ENCODE measurements at places on chromosomes 11 and 22. TPM values are rescaled to one million over a fixed set of nuclear protein-coding genes. Genes with fewer than 3 reads are reported as not detected.

TPH1 gene
- total RNA-seq: 0.24 TPM

DNA sequence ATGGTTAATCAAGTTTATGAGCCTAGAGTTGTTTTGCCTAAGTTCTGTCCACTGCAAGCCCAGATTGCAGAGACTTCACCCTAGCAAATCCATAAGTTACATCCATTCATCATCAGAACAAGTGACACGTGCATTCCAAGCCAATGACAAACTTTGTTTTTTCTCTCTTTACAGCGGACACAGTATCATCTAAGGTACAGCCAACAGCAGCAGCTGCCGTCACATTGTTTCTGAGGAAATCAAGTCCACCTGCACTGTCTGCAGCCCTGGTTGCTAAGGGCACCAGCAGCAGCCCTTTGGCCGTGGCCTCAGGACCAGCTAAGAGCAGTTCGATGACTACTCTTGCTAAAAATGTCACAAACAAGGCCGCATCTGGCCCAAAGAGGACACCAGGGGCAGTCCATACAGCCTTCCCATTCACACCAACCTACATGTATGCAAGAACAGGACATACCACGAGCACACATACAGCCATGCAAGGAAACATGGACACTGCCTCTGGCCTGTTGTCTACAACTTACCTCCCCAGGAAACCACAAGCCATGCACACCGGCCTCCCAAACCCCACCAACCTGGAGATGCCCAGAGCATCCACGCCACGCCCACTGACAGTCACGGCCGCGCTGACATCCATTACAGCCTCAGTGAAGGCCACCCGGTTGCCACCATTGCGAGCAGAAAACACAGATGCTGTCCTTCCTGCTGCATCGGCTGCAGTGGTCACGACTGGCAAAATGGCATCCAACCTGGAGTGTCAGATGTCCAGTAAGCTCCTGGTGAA, 155.8 kb downstream of the C11orf91 start:
- ATAC-seq: no peak

GGT5 gene
- total RNA-seq: not detected

- no peak for ATAC-seq
These were observed 111.9 kb downstream of the MRTFA start for GRCh38 chr22:40524392-40525249.

PIM3 gene
- 235 TPM for total RNA-seq

DNA sequence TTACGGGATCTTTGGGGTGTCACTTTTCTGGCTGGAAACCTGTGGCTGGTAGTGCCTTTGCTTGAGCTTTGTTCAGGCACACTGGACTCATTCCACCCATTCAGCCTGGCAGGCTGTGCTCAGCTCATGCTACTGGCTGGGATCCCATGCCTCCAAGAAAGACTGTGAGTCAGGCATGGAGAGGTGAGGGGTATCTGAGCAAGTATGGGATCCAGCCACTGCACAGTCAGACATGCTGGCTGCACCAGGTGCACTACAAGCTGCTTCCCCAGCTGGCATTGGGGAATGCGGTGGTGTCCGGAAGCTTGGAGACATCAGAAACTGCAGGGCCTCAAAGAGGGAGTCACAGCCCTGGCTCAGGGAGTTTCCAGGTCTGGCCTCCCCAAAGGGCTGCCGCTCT, 12.0 kb upstream of the MED17 start:
- ATAC-seq: no peak

DNA sequence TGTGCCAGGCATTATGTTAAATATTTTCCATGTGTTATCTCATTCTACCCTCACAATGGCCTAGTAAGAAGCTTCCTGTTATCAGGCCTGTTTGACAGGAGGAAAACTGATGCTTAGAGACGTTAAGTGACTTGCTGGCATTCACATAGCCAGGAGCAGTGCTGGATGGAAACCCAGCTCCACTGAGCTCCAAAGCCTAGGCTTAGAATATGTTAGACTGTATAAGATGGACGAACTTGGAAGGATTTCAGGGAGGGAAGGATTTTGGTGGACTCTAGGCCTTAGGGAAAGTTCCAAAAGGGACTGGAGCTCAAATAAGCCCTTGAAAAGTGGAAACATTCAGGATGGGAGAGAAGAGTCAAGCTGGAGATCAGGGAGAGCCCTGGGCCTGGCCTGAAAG, 2.1 kb downstream of the CD44 start:
- no peak for ATAC-seq

GRCh38 chr11:35798423-35798822, 135.8 kb downstream of the TRIM44 start:
- ATAC-seq: no peak

OR51E2 gene
- not detected for total RNA-seq

- ATAC-seq: no peak
These were observed 11.6 kb downstream of the MYRF start for GRCh38 chr11:61763930-61764605.

ARHGAP20 gene
- not detected for total RNA-seq

GRCh38 chr22:44430716-44431115, 67.3 kb downstream of the RTL6 start:
- ATAC-seq: no peak

GRCh38 chr11:123166071-123166559, 28.9 kb downstream of the CLMP start:
- ATAC-seq: no peak

- ATAC-seq: no peak
These were observed 33.5 kb upstream of the OR10W1 start for GRCh38 chr11:58301576-58301975.

- ATAC-seq: no peak
These were observed 7.4 kb upstream of the SLC22A12 start for GRCh38 chr11:64583296-64584262.

- ATAC-seq: no peak
These were observed 98.7 kb downstream of the NAV2 start for GRCh38 chr11:19811380-19811779.

DNA sequence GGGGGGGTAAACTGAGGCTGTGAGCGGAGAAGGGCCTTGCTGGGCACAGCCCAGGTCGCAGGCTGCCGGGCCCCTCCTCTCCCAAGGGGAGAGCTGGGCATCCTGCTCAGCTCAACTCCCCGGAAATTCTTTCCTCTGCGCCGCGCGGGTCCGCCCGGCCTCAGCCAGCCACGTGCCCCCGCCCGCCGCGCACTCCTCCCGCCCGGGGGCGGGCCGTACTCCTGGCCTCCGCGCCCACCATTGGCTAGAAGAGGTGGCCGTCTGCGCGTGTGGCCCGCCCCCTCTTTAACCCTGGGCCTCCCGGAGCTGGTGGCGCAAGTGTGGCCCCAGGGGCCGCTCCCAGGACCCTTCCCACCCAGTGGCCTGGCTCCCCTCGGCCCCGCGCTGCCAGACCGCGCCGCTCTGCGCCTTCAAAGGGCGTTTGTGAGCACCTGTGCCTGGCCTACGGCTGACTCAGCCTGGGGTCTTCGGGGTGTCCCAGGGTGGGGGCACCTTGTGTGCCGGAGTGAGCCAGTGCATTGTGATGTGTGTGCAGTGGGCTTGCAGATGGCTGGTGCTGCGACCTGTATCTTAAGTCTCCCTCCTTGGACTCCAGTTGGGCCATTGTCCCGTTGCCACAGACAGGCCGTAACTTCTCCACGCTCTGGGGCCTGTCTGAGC, 2.0 kb downstream of the MRGPRF start:
- ATAC-seq: peak; percentile 80

GRCh38 chr11:93081694-93082093, 112.2 kb downstream of the MTNR1B start:
- ATAC-seq: no peak

- ATAC-seq: no peak
These were observed 71.8 kb downstream of the DSCAML1 start for GRCh38 chr11:117725048-117725734.

DNA sequence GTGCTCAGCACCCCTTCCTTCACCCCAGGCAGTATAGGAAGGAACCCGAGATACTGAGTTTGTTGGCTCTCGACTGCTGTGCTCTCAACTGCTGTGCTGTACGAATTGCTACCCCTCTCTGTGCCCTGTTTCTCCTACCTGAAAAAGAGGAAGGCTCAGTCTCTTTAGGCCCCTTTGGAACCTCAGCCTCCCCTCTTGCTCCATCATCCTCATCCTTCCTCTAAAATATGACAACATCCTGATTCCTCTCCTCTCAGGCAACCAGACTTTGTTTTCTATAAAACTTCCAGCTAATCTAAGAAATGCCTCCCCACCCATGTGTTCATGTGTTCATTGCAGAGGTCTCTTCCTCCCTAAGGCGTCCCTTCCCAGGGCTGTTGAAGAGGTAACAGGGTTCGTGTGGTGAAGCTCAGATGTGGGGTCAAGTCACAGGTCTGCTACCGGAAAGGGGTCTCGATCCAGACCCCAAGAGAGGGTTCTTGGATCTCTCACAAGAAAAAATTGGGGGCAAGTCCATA, 35.5 kb upstream of the CD82 start:
- ATAC-seq: no peak

DNA sequence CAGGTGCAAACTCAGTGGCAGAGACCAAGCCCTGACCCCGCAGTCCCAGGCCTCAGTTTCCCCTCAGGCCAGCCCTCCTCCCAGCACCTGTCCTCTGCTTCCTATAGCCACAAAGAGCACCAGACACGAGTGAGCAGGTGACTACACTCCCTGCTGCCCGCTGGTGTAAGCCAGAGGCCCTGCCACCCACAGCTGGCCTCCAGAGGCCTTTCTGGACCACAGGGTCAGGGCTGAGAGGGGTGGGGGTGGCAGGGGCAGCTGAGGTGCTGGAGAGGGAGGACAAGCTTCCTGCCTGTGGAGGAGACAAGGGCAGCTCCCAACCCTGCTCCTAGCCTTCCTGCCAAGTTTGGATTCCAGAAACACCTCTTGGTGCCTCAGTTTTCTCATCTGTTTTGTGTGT, 31.3 kb upstream of the WNT7B start:
- ATAC-seq: no peak

GRCh38 chr11:13852481-13852880, 110.0 kb upstream of the SPON1 start:
- ATAC-seq: no peak

- no peak for ATAC-seq
These were observed 98.1 kb downstream of the TENM4 start for GRCh38 chr11:79342686-79343085.

DNA sequence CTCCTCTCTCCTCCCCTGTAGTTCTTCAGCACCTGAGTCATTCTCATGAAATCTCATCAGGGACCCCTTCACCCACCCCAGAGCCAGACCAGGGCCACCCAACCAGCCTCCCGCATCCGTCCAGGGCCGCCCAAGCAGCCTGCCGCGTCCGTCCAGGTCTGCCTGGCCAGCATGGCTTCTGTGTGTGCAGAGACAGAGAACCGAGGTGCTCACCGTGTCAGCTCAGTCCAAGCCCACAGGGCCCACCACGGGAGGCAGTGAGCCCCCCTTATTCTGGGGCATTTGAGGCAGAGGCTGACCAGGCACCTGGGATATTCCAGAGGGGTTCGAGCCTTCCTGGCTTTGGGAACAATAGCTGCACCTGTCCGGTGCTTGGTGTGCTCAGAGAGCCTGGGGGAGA, 1117.3 kb downstream of the BRD1 start:
- ATAC-seq: no peak

DNA sequence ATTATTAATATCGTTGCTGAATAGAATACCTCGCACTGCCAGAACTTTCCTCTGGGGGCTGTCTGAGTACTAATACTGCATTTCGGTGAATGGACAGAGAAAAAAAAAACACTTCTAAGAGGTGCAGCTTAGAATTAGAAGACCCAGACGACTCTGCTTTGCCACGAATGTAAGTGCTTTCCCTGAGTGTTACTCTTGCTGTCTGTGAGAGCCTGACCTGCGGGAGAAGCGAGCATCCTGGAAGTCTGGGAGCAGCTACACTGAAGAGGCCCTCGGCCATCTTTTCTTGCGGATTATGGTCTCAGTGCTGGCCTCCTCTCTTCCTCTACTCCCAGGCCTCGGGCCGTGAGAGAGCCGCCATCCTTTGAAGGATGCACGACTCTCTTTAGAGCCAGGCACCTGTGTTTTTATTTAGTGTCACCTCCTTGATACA, 94.9 kb downstream of the SCN3B start:
- no peak for ATAC-seq

- ATAC-seq: no peak
These were observed 48.8 kb downstream of the MN1 start for GRCh38 chr22:27752771-27753170.

DNA sequence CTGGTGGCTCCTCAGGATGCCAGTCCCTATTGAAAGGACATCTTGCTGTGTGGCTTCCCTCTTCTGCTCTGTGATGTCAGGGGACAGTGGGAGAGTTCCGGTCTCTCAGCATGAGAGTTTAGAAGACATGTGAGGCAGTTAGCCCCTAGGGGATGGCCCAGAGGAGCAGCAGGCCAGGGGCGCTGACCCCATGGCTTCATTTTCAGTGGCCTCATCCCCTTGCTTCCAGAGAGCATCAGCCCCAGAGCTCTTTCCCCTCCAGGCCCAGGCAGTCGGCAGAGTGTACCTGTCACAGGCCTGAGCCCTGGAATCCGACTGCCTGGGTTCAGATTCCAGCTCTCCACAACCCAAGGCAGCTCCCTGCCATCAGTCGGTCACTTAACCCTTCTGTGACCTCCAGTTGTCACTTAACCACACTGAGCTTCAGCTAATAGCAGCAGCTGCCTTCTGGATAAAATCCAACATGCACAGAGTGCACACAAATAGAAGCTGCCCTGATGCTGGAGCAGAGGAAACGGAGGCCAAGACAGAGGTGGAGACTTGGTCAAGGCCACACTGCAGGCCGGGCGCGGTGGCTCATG, 14.1 kb upstream of the LRRC10B start:
- ATAC-seq: no peak

- ATAC-seq: no peak
These were observed 83.8 kb downstream of the MPPED2 start for GRCh38 chr11:30502305-30502704.

CARNS1 gene
- 10.6 TPM for total RNA-seq

DNA sequence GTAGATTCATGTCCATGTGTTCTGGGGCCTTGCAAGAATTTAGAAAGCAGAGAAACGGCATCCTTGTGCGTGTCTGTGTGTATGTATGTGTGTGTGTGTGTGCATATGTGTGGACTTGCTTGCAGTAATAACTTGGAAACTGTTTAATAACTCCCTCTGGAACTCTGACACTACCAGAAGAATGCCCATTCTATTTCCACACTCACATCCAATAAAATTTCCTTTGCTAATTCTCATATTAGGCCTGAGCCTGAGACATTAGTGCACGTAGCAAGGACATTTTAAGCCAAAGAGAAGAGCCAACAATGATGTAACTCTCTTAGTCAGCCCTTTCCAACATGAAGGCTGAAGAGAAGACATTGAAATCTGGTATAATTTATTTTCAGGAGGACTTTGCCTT, 3.2 kb downstream of the OR4D6 start:
- no peak for ATAC-seq

- peak; percentile 52 for ATAC-seq
These were observed 20.4 kb upstream of the IGSF9B start for GRCh38 chr11:133977067-133977677.

TRABD gene
- 70.1 TPM for total RNA-seq

DNA sequence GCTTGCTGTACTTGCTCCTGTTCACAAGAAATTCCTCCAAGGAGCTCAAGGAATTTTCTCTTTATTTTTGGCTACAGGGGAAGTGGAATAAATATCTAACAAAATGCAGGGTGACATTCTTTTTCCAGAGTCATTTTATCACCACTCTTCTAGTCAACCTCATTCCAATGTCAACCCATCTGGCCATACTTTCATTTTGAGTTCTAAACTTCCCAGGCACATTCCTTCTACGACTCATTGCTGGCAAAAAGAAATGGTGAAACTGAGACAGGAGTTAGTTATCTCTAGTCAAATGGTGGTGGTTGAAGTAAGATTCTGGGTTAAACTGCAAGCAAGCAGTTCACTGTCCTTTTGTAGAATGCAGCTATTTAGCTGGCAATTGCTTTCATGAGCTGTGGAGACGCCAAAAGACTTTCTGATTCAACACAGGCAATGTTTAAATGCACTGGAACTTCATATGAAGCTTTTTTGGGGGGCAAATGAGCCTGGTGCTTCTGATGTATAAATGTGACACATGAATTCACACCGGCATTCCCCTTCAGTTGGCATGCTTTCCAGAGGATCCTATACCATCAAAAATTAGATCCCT, 304.6 kb downstream of the CADM1 start:
- no peak for ATAC-seq

Measured in activated T-helper 17 cell treated with anti-CD3 and anti-CD28 coated beads, Interleukin-2, amount 50 U/mL, for 72 hours (primary cell).